ENCODE measurements at places on chromosomes 7 and 10.
A peak's percentile ranks its signal among the peaks of the same experiment; 100 is the strongest.

DNA sequence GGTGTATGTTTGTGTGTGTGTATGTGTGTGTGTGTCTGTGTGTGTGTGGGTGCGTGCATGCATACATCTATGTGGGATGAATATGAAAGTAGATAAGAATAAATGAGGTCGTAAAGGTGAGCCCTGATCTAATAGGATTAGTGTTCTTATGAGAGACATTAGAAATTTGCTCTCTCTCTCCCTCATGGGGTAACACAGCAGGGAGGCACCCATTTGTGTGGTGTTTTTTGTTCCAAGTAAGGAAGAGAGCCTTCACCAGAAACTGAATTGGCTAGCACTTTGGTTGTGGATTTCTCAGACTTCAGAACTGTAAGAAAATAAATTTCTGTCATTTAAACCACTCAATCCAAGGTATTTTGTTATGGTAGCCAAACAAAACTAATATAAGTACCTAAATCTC, 353.7 kb upstream of the CHRM2 start:
- DNase-seq = no peak

GRCh38 chr7:132518102-132518838, 58.0 kb downstream of the PLXNA4 start:
- DNase-seq = peak; percentile 39

DNA sequence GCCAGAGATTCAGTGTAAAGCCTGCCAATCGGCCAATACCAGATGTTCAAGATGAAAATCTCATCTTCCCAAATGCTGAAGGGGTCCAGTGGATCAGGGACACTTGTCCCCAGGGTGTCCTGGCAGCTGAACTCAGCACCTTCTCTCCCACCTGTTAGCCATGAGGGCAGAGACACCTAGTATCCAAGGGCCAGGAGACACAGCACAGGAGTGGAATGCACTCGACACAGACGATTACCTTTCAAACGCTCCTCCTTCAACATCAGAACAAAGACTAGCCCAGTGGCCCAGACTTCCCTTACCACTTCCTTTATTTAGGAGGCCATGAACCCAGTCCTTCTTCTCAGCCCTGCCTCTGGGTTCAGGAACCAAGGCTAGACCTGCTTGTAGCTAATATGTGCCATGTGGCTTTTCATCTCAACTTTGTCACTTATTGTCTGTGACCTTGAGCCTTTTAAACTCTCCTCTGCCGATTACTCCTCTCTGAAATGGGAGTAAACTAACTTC, 180.3 kb upstream of the PLXNA4 start:
- DNase-seq = no peak

- DNase-seq = no peak
Observed at GRCh38 chr7:29565224-29565630, 1.6 kb downstream of the PRR15 start.

DNA sequence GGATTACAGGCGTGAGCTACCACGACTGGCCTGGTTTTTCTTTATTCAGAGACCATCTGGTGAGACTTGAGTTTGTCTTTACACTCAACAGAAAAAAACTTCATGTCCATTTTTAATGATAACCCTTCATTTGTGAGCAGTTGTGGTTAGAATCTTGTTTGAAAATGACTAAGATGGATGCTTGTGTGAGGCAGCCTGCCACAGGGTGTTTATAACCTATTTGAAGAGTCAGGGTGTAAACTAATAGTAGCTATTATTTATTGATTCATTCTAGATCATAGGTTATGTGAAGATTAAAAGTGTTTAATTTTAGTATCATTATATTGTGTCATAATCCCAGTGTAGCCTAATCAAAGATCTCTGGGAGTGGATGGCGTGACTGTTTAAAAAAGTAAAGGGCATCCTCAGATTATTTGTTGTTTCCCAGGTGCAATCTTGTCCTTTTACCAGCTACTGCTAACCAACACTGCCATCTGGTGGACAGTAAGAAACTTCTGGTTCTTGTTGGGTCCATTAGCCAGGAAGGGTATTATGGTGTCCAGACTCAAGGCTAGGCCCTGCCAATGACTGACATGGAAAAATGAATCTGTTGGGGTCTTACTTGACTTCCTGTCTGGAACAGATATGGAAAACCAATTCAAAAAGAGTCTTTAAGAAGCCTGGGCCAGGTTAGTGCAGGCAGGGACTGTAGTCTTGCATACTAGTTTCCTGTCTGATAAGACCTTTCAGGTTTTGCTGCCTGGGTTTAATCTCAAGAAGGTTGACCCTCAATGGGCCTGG, 24.9 kb downstream of the NRBF2 start:
- DNase-seq = no peak
